NCI-H1930 (cell line): ENCODE measurements at places on chromosomes 3 and 15.

DNA sequence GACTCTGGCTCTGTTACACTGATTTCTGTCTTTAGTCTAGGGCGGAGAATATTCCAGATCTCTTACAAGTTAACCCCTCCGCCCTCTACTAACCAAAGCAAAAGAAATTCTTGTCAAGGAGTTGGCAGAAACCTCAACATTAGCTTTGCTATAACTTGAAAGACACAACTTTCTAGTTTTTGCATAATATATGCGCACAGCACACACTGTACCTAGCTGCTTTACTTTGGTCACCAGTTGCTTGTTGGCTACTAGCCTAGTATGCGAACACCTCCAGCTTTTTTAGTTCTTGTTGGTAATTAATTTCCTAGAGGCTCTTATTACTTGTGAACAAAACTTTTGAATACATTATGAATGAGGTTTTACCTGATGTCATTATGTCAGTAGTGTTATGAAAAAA is 348.8 kb upstream of the C2CD4B start:
- no peak for DNase-seq

DNA sequence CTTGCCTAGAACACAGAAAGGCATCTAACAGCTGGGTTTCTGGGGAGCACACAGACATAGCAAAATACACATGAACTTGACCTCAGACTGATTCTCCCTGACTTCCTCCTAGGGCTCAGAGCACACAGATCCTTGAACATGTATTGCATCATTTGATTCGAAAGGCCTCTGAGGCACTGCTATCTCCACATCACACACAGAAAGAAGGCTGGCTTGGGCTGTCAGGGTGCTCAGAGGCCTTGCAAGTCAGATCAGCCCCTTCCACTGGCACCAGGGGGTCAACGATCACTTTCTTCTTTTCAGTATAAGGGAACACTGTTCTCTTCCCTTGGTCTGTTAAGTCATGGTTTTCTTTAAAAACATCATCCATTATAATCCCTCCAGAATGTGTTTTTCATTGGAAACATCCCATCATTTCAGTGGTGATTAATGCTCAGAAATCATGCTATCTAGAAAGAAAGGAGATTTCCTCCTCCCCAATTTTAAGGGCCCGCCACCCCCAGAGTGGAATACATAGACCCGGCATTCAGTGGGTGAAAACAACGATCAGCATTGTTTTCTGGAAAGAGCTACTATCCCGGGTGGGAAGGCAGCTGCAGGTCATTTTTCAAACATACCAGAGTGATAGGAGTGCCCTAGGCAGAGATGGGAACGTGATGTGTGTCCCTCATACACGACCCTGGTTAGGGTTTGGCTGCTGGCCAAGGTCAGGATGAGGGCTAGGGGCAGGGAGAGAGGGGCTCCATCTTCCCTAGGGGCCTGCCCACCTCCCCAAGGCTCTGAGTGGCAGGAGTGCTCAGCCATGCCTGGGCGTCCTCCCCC is 253.3 kb upstream of the LYSMD4 start:
- DNase-seq, result no peak

DNA sequence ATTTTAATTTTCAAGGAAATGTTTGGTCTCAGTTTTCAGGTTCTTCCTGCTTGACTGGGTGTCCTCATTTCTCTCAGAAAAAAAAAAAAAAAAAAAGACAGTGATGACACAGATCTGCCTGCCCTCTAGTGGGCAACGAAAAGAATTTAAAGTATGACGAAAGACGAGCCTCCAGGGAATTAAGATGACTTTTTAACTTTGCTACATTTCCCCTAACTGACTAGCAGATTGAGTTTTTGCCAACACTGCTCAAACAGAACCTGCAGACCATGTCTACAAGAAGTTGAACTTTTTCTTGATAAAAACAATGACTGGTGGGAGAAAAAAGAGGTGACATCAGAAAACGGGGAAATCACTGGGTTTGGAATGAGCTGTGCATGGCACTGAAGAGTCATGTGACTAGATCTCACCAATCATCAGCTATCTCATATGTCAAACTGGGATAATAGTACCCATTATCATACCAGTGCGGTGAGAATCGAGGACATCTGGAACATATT is 40.8 kb downstream of the EOMES start:
- peak; percentile 9 for DNase-seq

DNA sequence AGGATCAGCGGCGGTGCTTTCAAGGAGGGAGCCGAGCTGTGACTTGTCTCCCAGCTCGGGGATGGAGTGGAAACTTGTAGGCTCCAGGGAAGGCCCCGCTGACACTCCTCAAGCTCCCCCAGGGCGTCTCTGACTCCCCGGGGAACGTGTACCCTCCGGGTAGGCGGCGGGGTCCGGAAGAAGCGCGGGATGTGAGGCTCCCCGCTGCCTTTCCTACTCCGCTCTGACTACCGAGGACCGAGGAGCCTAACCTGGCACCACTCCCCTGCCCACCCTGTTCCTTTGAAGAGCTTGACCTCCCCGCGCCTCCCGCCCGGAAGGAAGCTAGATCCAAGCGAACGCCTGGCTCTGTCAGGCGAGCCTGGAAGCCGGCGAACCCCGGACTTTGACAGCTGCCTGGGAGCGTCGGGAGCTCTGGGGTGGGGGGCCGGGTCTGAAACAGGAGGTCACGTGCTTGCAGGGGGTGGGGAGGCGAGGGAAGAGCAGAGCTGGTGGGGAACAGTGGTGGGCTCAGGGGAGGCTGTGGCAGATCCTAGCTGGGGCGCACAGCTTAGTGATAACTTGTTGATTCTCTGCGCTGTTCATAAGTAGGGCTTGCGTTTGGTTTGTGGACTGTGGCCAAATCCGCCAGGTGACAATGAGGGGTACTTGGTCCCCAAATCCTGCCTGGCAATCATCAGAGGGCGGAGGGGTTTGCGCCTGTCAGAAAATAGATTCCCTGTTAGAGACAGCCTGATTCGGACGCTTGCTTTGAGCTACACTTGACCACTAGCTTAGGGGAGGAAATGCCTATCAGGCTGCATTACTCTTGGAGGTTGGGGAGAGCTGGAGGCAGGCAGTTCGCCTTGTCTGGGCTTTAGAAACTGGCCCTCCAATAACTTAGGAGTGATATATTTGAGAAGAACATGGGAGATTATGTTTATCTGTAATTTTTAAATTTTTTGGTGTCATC is 1.2 kb downstream of the CLSTN2 start:
- peak; percentile 10 for DNase-seq
